ENCODE measurements at places on chromosomes 1 and 21.
A peak's percentile ranks its signal among the peaks of the same experiment; 100 is the strongest.

- DNase-seq: no peak
These were observed 124.3 kb downstream of the CYYR1 start for GRCh38 chr21:26448751-26449150.

GRCh38 chr1:61332196-61332753, 249.9 kb downstream of the NFIA start:
- no peak for DNase-seq

DNA sequence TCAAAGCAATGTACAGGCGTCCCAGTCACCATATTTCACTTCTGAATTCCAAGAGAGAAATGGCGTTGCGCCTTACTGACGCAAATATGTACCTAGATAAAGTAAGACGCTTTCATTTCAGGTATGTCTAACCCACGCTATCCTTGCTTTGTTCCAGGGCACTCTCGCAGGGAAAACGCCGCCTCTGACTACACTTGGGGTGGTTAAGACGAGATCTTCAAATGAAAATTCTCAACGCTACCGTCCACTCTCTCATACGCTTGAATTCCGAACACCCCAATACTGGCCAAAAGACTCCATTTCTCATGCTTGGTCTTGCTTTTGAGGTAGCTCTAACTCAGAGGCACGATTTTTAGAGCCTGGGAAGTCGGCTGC, 736 bp upstream of the ZMPSTE24 start:
- DNase-seq: no peak

- DNase-seq: no peak
These were observed 1.8 kb downstream of the RD3 start for GRCh38 chr1:211490038-211490678.

GRCh38 chr1:28421744-28422143, 52.2 kb downstream of the PHACTR4 start:
- DNase-seq: no peak

DNA sequence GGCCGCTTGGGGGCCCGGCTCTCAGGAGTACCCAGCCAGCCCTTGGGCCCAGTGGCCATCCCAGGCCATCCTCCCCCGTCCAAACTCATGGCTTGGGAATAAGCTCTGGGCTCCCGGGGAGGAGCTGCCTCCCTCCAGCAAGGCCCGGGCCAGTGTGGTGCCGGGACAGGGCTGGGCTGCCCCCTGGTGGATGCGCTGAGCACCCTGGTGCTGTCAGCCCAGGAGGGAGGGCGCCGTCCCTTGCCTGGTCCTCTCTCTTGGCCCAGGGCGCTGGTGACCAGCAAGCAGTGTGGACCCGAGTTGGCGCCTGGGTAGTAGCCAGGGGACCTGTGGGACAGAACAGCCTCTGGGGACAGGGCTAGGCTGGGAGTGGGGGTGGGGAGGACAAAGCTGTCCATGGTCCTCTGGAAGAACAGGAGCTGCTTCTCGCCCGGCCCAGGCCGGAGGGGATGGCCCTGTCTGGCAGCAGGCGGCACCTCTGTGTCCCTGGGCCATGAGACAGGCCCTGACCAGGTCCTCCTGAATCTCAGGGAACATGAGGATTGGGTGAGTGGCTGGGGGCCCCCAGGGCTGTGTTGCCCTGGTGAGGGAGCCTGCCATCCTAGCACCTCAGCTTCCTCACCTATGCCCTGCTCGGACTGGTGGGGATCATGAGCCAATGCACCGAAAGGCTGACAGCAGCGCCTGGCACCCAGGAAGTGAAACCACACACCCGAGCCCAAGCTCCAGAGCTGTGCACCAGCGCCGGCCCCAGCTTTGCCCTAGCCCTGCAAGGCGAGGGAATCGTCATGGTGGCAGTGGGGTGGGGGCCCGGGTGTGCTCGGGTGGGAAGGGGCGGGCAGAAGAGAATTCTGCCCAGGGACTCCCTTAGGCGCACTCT, 9.4 kb downstream of the MORN1 start:
- peak; percentile 78 for DNase-seq

DNA sequence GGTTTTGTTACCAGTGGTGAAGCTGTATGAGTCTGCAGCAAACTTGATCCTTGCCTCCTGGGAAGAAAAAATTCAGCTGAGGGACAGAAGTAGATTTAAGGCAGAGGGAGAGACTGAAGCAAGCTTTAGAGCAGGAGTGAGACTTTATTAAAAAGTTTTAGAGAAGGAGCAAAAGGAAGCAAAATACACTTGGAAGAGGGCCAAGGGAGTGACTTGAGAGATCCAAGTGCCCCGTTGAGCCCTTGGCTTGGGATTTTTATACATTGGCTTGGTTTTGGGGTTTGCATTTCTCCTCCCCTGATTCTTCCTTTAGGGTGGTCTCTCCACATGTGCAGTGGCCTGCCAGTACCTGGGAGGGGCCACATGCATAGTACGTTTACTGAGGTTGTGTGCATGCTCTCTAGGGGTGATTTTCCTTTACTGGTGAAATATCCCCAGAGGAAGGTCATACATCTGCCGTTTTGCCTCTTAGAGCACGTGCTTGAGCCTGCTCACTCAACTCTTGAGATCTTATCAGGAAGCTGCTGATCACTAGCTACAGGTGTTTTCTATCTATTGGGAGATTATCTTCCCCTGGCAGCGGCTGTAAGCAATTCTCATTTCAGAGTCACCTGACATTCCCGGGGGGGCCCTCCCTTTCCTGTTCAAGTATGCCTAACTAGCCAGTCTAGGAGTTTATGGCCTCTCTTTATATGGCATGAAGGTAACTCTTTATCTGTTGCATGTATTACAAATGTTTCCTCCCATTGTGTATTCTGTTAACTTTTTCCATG, 20.3 kb downstream of the FASLG start:
- DNase-seq: no peak
